ENCODE measurements at places on chromosomes 3 and 15. TPM values are rescaled to one million over a fixed set of nuclear protein-coding genes. Genes with fewer than 3 reads are reported as not detected.

PTPN9 gene
- 25.4 TPM for total RNA-seq

DNA sequence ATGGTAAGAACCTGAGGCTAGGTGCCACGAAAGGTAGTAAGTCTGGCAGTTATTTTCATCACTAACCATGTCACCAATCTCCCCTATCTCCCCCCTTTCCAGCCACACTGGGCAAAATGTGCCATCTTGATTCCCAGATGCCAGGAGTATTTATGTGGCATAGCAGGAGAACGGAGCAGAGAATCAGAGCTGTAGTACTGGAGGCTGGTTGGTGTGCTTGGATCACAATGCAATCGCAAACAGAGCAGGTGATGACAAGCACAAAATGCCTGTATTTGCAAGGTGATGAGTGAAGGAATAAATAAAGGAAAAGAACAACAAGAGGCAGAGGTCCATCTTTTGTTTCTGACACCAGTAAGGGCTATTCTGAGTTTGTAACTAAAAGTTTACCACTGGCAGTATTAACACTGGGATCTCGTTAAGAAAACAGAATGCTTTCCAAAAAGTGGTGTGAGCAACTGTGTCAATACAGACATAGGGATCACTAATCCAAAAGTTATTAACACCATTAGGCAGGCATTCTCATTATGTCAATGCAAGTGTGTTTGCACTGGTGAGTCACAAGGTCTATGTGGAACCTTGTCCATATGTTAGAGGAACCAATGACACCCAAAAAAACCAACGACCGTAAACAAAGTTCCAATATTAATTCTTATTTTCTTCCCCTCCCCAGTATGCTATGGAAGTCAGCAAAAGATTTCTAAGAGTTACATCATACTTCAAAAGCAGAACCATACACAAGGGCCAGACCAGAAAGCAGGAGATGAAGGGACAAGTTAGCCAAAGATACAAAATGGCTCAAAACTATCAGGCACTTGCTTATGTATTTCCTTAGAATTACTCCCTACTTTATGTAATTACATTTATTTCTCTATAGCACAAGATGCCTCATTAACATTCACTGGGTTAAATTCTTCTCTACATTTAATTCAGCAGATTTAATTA lies 556.6 kb downstream of the FOXP1 start:
- no peak for DNase-seq
- H3K27ac ChIP-seq, result peak overlapping the region; percentile 35

- H3K36me3 ChIP-seq, result peaks cover 6% of the 10 kb centered on the region
- no peaks in the 10 kb centered on the region for H3K4me1 ChIP-seq
- no peak overlapping the region for H3K4me3 ChIP-seq
Observed at GRCh38 chr3:9008550-9009255, 45.4 kb upstream of the RAD18 start.

DNA sequence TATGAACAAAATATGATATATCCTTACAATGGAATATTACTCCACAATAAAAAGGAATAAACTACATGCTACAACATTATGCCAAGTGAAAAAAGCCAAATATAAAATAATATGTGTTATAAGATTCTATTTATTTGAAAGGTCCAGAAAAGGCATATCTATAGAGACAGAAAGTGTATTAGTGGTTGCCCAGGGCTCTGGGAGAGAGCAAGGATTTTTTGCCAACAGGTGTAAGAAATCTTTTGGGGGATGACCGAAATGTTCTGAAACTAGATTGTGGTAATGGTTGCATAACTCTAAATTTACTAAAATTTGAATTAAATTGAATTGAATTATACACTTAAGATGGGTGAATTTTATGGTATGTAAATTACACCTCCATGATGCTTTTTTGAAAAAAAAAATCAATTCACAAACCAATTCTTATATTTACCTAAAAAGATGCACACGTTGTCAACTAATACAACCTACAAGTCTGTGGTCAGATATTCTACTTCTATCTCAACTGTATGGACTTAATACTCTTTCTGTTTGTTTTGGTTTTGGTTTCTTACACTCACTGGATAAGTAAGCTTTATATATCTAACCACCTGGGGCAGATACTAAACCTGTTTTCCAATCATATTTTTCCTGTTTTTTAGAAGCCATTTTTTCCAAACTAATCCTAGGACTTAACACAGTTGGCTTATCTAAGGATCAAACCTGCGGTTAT lies 75.8 kb downstream of the FBN1 start:
- DNase-seq, result no peak
- peaks cover 6% of the 10 kb centered on the region for H3K4me1 ChIP-seq
- H3K36me3 ChIP-seq, result no peaks in the 10 kb centered on the region
- H3K27me3 ChIP-seq, result no peaks in the 10 kb centered on the region
- H3K27ac ChIP-seq, result no peak overlapping the region

GRCh38 chr3:67605377-67605776 lies 49.0 kb downstream of the SUCLG2 start:
- H3K36me3 ChIP-seq, result no peaks in the 10 kb centered on the region
- H3K4me1 ChIP-seq, result peaks cover 3% of the 10 kb centered on the region
- H3K4me3 ChIP-seq, result no peak overlapping the region
- no peak overlapping the region for H3K27ac ChIP-seq
- no peaks in the 10 kb centered on the region for H3K27me3 ChIP-seq

- H3K27ac ChIP-seq, result no peak overlapping the region
- no peaks in the 10 kb centered on the region for H3K36me3 ChIP-seq
- no peak for DNase-seq
- H3K4me3 ChIP-seq, result no peak overlapping the region
Observed at GRCh38 chr3:23650371-23651140, 155.2 kb upstream of the UBE2E1 start.

DNA sequence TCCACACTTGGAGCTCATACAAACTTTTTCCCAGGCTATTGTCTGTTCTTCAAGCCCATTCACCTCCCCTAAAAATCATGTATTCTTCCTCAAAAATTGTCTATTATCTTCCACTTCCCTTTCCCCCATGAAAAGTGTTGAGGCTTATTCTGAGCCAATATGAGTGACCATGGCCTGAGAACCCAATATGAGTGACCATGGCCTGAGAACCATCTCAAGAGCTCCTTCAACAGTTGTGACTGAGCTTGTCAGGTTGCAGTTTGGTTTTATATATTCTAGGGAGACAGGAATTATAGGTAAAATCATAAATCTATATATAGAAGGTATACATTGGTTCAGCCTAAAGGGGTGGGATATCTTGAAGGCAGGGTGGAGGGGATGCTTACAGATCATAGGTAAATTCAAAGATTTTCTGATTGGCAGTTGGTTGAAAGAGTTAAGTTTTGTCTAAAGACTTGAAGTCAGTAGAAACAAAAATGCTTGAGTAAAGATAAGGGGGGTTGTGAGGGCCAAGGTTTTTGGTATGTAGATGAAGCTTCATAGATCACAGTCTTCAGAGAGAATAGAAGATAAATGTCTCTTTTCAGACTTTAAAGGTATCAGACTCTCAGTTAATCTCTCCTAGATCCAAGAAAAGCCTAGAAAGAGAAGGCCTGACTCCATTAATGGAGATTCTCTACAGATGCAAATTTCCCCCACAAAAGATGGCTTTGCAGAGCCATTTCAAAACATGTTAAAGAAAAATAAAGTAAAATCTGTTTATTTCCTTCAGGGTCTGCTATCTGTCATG lies 95.8 kb downstream of the TGFBR2 start:
- no peak overlapping the region for H3K4me3 ChIP-seq
- H3K27ac ChIP-seq, result no peak overlapping the region
- no peaks in the 10 kb centered on the region for H3K4me1 ChIP-seq

DNA sequence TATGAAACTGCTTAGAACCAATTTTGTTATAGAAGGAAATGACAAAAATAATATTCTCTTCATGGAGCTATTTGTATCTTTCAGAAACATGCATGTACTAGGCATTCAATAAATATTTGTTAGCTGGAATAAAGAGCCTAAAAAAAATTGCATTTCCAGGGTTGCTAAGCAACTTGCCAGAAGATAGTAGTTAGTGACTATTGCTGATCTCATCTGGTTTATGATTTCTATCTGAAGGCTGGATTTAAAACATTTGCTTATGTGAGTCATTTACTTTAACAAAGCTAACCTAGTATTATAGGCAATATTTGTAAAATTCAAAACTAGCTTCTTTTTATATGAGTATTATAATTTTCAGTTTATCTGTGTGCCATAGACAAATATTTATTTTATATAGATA lies 78.3 kb downstream of the NAALADL2 start:
- H3K36me3 ChIP-seq, result no peaks in the 10 kb centered on the region
- no peak for DNase-seq
- H3K27me3 ChIP-seq, result no peaks in the 10 kb centered on the region
- no peak overlapping the region for H3K27ac ChIP-seq

DNA sequence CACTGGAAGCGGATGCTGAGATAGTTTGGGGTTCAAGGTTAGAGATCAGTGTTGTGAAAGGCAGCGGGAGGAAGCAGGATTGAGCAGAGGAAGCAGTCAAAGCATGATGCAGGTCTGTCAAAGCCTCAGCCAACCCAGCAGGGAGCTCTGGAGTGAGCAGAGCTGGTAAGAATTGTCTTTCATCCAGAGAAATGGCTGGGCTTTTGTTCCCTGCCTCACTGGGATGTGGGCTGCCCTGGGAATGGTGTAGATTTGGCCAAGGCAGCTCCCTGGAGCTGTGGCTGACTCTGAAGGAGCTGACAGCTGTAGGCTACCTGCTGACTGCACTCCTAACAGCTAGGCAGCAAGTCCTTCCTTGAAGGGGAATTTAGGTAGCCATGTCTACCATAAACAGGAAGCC lies 61.9 kb upstream of the STXBP5L start:
- no peak overlapping the region for H3K27ac ChIP-seq
- no peaks in the 10 kb centered on the region for H3K36me3 ChIP-seq
- H3K4me1 ChIP-seq, result no peaks in the 10 kb centered on the region
